MV-4-11 (cell line): ENCODE measurements at places on chromosomes 5 and 9.

- DNase-seq, result no peak
Observed at GRCh38 chr5:137567226-137567625, 68.1 kb upstream of the SPOCK1 start.

GRCh38 chr5:163915481-163915961, 410.1 kb downstream of the MAT2B start:
- DNase-seq, result peak; percentile 90

DNA sequence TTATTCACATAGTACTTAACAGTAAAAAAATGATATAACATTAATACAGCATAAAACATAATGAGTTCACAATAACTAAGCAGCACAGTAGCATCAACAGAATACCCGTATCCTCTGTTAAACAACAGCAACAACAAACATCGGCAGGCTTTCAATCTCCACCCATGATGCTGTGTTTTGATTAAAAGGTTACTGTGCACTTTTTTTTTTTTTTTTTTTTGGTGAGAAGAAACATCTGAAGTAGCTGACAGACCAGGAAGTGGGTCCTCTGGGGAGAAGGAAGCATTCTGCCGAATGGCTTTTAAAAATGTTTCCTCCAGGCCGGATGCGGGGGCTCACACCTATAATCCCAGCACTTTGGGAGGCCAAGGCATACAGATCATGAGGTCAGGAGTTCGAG, 282.3 kb downstream of the EPB41L4A start:
- no peak for DNase-seq

DNA sequence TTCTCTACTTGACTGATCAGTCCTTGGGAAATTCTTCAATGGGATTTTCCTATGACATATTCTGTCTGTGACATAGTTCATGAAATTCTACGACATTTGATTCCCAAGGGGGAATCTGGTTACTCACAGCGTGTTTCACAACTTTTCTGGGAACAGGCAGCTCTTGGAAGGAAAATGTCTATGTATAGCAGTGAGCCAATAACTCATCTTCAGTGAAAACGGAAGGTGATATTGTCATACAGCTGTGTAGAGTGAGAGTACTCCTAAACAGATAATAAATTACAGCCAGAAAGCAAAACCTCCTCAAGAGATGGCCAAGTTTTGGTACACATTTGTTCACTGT, 91.4 kb downstream of the C9orf152 start:
- peak; percentile 66 for DNase-seq

DNA sequence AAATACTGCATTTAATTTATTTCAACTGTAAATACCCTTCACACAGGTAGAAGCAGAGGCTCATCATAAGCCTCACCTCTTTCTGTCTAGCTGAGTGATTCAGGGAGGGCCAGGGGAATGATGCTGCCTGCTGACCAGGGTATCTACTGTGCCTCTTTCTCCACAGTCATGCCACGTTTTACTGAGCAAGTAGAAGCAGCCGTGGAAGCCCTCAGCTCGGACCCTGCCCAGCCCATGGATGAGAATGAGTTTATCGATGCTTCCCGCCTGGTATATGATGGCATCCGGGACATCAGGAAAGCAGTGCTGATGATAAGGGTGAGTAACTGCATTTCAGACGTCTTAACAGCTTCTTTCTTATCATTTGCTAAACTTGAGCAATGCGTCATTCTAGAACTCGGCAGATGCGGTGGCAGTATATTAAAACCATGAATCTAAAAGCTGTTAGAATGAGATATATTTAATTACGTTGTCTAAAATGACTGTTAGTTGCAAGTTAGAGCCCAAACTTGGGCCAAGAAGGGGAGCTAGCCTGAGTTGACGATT, 50.0 kb upstream of the LRRTM2 start:
- no peak for DNase-seq

DNA sequence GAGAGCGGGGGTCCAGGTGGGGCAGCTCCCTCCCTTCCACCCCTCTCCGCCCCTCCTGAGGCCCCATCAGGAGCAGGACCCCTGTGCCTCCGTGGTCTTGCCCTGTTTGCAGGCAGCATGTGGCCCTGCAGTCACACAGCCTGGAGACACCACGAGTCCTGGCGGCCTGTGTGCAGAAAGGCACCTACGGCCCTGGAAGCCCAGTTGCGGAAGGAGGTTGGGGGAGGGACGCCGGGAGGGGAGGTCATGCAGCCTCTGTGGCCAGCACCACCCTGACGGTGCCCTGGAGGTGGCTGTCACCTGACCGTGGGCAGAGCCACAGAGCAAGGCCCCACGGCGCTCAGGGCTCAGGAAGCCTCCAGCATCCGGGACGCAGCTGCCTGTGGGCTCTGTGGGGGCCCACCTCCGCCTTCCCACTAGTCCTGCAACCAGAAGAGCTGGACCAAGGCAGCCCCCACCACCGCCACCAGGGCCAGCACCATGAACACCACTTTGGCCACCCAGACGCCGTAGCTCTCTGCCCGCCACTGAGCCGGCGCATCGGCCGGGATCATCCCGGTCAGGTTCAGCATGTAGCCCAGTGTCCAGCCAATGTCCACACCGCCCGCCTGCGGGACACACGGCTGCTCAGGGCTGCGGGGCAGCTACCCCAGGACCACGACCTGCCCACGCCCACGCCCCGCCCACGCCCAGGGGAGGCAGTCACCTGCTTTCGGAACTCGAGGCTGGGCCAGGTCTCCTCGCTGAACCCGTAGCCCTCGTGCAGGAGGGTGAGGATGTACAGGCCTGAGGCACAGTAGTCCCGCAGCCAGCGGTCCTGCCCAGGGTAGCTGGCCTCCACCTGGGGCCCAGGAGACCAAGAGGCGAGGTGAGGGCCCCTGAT, 6.4 kb downstream of the ENTPD8 start:
- no peak for DNase-seq

DNA sequence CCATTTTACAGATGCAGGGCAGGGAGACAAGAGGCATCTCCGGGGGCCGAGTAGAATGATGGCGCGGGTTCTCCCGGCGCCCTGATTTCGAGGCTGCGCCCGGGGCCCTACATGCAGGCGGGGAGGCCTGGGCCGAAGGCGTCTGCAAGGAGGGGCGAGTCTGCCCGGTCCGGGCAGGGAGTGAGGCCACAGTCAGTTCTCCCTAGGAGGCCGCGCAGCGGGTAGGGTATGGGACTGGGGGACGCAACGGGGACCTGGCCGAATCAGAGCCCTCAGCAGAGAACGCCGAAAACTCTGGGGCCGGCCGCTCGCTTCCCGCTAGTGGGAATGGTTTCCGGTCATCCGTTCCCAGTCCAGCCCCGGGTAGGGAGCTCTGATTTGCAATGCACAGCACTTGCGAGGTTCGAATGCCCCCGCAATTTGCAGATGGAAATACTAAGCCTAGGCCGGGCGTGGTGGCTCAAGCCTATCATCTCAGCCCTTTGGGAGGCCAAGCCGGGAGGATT, 6.4 kb downstream of the TLX3 start:
- no peak for DNase-seq

DNA sequence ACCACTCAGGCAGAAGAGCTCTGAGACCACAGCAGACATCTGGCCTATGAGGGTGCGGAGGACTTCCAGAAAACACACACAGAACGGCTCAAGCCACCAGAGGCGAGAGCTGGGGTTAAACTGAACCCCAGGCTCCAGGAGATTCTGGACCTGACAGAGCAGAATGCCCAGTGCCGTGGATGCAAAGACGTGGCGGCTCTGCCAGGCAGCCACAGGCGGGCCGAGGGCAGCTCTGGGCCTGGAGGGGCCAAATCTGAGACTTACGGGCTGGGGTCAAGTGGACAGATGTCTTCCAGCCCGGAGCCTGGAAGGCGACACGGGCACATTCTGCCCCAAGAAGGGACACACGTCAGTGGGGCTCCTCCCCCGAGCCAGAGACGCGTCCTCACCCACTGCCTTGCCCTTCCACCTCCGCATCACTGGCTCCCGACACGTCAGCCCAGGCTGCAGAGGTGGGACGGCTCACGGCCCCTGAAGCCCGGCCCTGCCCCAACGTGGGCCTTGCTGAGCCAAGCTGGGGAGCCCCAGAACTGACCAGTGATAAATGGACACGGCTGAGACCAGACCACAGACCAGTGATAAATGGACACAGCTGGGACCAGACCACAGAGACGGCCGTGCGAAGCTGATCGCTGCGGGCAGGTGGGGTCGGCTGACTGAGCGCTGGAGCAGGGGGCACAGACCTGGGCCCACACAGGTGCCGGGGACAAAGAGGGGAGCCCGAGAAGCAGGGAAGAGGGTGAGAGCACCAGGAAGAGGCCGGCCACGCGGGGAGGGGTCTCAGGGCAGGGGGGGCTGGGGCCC, 40.9 kb upstream of the NSMF start:
- no peak for DNase-seq

DNA sequence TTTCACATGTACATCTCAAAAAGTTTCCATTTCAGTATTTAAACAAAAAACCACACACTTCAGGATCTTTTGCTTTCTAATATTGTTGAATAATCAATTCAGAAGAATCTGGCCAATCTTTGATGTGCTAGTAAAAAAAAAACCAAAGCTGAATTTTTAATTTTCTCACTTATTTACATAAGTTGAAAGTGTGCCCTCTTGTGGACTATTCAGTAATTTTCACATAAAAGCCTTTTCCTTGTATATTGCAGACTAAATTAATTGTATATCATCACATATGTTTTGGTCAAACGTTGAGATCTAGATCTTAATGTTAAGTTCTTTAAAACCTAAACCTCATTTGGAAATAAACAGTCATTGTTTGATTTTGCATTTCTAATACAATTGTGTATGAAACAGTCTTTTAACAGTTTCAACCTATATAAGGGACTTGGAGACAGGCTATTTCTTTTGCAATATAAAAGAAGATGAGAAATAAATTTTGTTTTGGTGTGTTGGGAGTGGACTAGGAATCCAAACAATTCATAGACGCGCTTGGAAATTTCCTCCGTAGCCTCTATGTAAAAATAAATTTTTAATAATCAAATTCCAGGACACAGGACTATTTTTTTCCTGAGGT, 68.1 kb downstream of the NIPBL start:
- peak; percentile 55 for DNase-seq

GRCh38 chr9:95108777-95109176, 208.7 kb downstream of the FANCC start:
- no peak for DNase-seq

GRCh38 chr9:111752455-111752854, 42.3 kb downstream of the SHOC1 start:
- DNase-seq, result peak; percentile 47

DNA sequence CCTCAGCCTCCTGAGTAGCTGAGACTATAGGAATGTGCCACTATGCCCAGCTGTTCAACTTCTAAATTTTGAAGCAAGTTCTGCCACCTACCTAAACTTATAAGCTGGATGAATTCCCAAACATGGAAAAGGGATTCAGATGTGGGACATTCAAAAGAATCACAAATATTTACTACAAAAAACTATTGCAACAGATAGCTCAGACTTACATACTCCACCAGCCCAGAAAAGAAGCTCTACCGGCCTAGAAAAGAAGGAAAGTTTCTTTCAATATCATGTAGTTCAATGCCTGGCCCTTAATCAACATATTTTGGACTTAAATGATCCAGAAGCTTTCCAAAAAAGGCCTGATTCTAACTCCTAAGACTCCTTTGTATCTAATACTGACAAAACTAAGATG, 23.8 kb downstream of the SH3RF2 start:
- no peak for DNase-seq

DNA sequence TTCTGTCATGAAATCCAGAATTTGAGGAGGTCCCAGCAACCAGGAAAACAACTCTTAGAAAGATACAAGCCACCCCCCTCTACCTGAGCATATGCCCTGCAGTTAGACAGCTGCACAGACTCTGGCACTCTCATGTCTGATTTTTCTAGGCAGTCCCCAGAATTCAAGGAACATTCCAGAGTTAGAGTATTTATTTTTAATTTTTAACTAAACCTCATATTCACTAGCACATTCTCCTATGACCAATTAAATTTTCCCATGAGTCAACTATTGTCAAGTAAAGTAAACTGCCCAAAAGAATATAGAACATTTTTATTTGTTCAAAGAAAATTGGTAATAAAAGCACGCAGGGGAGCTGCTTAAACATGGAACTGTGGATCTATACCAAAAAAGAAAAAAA, 490.5 kb upstream of the SEMA6A start:
- no peak for DNase-seq

DNA sequence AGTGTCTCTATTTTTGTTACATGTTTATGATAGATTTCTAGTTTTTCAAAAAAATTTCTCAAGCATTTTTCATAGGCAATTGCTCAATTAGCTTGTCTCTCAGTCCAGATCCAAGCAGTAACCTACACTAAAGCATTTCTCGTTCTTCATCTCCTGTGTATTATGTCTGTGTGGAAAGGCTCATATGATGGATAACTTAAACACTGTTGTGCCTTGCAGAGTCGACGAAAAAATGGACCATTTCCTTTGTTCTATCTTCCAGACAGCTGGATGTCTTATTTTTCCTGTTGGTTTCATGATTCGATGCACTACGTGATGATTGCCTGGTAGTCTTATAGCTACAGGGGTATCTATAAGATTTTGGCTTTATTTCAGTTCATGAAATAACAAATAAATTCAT, 347.8 kb downstream of the TRPM3 start:
- DNase-seq, result no peak

GRCh38 chr5:36948650-36949049, 72.1 kb downstream of the NIPBL start:
- DNase-seq, result no peak

DNA sequence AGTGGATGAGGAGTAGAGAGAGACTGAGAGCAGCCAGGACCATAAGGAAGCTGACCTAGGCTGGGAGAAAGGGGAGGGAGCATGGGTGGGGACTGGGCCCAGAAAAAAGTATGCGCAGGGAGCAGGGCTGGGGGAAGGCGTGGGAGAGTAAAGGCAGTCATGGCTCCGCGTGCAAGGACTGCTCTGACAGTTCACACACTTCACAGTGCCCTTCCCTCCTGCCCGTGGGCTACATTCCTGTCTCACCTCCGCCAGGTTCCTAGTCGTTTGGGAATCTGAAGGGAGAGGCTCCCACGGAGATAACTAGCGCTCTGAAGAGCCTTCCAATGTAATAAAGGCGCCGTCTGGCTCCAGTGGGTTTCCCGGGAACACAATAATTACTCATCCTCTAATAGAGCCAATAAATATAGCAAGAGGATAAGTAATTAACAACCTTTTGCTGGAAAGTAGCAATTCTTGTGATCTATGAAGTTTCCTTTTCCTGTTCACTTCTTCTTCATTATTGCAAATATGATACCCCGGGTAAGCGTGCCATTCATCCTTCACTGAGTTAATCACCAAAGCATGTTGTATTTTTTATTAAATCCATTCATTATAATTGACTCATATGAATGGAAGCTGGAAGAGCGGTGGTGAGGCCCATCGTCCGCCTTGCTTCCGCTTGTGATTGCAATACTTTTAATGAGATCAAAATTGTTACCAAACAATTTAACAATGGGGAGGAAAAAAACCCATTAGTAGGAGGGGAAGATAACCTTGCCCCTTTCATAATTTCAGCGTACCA, 39.3 kb downstream of the TTLL11 start:
- DNase-seq, result no peak

GRCh38 chr9:4243113-4243512, 56.8 kb downstream of the GLIS3 start:
- no peak for DNase-seq

DNA sequence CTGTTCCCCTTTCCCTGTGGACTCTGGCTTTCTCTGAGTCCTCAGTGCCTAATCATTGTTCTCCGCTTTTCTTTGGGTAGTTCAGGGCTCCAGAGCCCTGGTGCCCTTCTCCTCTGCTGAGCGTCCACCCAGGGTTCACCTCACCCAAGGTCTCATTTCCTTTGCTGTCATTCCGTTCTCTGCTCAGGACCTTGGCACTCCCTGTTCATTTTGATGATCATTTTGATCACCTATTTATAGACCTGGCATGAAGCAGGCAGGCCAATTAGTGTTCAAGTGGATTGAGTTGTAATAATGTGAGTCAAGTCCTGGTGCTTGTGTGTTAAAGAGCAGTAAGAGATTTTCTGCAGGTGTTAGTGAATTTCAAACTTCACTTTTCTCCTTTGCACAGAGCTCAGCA, 3.6 kb downstream of the TRIO start:
- DNase-seq, result no peak
